Sciatic nerve (tissue), 2 donors: ENCODE measurements at places on chromosomes 6 and 20.

GRCh38 chr6:116218172-116218633 lies 35.7 kb downstream of the TSPYL4 start:
- DNase-seq: no peak

GRCh38 chr20:9220874-9221547 lies 152.1 kb downstream of the PLCB4 start:
- DNase-seq: no peak

DNA sequence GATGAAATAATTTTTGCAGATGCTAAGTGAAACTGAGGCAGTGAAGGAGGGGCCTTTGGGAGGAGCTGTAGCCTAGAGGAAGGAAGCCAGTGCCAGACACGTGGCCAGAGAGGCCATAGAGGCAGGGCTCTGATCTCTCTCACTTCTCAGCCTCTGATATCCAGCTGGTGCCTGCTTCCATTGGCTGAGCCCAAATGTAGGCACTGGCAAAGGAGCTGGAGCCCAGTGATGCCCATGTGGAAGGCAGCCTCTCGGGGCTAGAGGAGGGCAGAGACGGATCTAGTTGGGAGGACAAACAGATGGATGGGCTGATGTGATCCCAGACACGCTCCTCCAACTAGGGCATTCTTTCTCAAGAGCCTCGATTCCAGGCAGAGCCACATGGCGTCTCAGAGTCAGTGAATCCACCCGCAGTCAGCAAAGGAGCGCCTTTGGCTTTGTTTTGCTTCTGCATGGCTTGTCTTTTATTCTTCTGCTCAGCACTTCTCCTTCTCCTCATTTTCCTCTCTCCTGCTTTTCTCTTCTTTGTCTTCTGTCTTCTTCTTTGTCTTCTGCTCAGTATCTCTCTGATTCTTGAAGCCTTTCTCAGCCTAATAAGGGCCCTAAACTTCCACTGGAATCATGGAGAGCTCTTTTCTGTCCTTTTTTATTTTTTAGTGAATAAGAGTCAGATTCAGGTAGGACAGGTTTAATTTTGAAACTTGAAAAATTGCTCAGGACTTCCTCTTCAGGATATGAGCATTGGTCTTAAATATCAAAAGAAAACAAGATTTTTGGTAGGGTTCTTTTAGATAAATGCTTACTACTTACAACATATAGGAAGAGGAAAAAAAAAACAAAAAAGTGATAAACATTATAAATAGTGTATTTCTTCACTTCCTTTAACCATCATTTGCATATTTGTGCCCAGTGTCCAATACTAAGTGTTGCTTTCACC lies 41.8 kb downstream of the CYP24A1 start:
- no peak for DNase-seq

- no peak for DNase-seq
These were observed 90.6 kb upstream of the RALGAPA2 start for GRCh38 chr20:20803011-20803410.

DNA sequence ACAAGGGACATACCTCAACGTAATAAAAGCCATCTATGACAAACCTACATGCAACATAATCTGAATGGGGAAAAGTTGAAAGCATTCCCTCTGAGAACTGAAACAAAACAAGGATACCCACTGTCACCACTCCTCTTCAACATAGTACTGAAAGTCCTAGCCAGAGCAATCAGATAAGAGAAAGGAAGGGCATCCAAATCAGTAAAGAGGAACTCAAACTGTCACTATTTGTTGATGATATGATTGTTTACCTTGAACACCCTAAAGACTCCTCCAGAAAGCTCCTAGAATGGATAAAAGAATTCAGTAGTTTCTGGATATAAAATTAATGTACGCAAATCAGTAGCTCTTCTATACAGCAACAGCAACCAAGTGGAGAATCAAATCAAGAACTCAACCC lies 39.4 kb downstream of the ZNF311 start:
- DNase-seq: no peak

- no peak for DNase-seq
These were observed 95.5 kb downstream of the THBS2 start for GRCh38 chr6:169158174-169158573.

DNA sequence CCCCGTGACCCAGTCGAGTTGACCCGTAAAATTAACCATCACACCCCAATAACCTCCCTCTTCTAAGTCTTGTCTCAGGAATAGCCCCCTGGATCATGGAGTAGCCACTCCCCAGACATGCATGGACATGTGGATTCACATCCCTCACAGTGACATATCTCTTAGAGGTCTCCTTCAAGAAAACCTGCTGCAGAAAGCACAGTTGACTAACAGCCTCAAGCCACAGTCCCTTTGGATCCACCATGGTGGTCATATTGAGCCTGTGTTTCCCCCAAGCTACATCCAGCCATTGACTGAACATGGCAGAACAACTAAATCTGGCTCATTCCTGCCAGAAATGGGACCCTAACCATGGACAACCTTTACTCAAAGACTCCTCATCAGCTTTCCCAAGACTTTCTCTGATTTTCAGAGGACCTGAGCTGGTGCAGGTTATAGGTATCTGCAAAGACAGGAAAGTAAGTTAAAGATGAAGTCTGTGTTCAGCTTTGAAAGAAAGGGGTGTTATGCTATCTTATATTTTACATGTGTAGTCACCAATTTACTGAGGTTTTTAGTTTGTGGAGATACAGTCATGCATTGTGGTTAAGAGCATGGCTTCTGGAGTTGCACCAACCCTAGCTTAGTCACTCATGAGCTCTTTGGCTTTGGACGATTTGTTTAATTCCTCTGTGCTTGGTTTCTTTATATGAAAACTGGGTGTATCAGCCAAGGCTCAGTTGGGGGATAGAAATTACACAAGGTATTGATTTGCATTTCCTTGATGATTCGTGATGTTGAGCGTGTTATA lies 219.1 kb downstream of the MYLK4 start:
- no peak for DNase-seq

DNA sequence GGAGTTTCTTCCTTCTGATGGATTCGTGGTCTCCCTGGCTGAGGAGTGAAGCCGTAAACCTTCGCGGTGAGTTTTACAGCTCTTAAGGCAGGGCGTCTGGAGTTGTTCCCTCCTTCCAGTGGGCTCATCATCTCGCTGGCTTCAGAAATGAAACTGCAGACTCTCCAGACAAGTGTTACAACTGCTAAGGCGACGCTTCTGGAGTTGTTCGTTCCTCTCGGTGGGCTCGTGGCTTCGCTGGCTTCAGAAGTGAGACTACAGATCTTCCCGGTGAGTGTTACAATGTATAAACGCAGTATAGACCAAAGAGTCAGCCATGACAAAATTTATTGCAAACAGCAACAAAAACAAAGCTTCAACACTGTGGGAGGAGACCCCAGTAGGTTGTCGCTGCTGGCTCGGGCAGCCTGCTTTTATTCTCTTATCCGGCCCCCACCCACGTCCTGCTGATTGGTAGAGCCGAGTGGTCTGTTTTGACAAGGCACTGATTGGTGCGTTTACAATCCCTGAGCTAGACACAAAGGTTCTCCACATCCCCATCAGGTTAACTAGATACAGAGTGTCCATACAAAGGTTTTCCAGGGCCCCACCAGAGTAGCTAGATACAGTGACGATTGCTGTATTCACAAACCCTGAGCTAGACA lies 113.2 kb downstream of the GPX5 start:
- DNase-seq: no peak

GRCh38 chr6:123869334-123869733 lies 65.7 kb downstream of the NKAIN2 start:
- DNase-seq: no peak

DNA sequence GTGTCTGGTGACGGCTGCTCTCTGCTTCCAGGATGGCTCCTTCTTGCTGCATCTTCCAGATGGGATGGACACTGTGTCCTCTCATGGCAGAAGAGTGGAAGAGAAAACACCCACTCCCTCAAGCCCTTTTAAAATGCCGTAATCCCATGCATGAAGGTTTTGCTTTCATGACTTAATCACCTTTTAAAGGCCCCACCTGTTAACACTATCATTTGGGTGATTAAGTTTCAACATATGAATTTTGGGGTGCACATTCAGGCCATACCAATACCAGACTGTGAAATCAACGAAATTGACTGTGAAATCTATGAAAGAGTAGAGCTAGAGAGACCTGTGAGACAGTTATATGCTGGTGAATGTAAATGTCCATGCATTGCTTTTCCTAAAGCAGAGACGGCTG lies 374.3 kb upstream of the CHD6 start:
- no peak for DNase-seq

DNA sequence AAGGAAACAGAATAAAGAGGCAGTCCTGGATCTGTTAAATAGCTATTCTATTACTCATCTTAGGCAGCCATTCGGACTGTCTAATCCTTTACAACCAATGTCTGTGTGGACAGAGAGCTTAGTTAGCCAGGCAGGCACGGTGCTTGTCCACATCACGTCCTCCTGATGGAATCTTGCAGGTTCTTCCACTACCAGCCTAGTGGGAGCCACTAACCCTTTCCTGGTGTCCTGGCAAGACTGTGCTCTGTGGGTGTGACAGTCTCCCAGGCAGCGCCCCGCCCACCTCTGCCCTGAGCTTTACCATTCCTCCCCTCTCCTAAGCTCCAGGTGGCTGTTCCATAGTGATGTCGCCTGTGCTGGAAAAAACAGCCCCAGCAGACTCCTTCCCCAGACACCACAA lies 78.3 kb upstream of the CLDN20 start:
- DNase-seq: no peak

DNA sequence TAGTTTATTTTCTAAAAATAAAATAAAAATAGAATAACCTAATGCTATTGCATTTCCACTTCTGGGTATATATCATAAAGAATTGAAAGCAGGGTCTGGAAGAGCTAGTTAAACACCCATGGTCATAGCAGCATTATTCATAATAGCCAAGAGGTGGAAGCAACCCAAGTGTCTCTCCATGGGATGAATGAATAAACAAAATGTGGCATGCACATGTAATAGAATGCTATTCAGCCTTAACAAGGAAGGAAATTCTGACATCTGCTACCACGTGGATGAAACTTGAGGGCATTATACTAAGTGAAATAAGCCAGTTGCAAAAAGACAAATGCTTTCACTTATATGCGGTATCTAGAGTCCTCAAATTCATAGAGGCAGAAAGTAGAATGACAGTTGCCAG lies 130.8 kb downstream of the TIAM2 start:
- DNase-seq: no peak

GRCh38 chr6:155270561-155271091 lies 6.8 kb downstream of the CLDN20 start:
- DNase-seq: no peak

DNA sequence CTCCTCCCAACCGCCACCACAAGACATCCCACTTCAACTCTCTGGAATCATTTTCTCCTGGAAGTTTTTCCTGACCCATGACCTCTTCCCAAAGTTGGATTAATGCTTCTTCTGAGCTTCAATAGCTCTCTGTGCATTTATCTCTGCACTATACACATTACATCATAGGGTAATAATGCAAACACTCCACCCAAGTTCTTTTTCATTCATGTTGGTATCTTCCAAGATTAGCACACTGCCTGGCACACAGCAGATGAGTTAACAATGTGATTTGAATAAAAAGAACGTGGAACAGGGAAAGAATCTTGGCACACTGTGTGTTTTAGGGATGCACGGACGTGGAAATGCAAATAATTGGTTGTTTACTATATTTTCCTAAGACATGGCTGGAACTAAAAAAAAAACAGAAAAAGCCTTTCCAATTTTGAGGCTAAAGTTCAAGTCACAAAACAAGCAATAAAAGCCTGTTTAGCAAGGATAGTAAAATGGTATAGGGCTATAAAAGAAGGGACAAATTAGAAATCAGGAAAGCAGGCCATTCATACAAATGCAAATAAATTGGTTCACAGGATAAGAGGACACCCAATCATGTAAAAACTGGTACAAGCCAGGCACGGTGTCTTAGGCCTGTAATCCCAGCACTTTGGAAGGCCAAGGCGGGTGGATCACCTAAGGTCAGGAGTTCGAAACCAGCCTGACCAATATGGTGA lies 1.6 kb upstream of the FAM135A start:
- DNase-seq: no peak

DNA sequence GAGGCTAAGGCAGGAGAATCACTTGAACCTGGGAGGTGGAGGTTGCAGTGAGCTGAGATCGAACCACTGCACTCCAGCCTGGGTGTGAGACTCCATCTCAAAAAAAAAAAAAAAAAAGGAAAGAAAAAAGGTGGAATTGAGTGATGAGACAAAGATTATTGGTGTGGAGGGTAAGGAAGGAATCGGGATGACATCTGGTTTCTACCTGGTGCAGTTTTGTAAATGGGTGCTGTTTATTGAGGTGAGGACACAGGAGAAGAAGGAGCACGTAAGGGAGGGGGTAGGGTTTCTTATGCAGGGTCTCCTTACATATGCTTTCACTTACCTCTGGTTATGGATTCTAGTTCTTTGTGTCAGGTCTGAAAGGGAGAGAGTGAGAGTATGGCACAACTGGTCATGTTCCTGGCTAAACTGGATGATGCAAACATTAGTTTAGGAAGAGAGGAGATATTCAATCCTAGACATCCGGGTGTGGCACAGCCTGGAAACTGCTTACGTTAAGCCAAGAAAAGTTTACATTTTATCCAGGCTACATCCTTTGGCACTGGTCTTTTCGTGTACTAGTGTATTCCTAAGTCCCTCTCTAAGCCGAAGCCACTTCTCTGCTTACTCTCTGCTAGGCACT lies 5.4 kb downstream of the RALY start:
- no peak for DNase-seq

- DNase-seq: no peak
These were observed 89.6 kb downstream of the TMEM242 start for GRCh38 chr6:157233686-157234085.

DNA sequence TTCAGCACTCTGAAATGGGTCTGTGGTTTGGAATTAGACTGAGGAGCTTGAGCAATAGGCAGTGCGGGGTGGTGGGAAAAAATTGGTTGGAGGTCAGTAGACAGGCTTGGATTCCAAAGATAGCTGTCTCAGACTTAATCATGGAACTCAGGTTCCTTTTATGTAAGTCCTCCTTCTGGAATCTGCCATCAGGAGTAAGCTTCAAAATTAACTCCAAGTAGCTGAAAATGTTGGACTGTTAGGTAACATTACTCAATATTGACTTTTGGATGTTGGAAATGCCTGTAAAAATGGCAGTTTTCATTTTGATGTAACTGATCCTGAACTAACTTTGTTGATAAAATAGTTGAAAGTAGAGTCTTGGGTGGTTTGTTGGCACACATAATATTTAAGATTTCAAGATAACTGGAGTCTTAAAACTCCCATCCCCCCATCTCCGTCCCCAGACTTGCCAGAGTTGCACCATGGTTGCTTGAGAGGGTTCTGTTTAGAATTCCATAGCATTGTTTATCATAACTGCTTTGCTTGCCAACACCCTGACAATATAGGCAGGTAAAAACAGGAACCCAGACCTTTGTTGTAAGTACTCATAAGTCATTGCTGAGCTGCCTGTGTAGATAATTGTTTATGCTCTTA lies 83.0 kb downstream of the PHF20 start:
- DNase-seq: no peak

DNA sequence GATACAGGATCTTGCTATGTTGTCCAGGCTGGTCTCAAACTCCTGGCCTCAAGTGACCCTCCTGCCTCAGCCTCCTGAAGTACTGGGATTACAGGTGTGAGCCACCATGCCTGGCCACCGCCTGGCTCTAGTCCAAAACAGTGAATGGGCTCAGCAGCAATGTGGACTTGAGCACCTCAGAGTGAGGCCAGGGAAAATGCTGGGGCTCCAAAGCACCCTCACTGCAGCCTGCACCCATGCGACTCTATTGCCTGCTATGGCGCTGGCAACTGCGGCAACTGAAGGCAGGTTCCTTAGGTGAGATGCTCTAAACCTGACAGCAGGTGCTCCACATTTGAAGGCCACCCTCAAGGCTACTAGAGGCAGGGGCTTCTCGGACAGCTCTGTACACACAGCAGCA lies 26.5 kb downstream of the MAP1LC3A start:
- no peak for DNase-seq

GRCh38 chr6:20693466-20694063 lies 159.3 kb downstream of the CDKAL1 start:
- no peak for DNase-seq
